HEK293T (cell line): ENCODE measurements at places on chromosomes 5 and 9.
A peak's percentile ranks its signal among the peaks of the same experiment; 100 is the strongest.

GRCh38 chr5:146510559-146511125 is 5.3 kb downstream of the GPR151 start:
- DNase-seq: no peak

DNA sequence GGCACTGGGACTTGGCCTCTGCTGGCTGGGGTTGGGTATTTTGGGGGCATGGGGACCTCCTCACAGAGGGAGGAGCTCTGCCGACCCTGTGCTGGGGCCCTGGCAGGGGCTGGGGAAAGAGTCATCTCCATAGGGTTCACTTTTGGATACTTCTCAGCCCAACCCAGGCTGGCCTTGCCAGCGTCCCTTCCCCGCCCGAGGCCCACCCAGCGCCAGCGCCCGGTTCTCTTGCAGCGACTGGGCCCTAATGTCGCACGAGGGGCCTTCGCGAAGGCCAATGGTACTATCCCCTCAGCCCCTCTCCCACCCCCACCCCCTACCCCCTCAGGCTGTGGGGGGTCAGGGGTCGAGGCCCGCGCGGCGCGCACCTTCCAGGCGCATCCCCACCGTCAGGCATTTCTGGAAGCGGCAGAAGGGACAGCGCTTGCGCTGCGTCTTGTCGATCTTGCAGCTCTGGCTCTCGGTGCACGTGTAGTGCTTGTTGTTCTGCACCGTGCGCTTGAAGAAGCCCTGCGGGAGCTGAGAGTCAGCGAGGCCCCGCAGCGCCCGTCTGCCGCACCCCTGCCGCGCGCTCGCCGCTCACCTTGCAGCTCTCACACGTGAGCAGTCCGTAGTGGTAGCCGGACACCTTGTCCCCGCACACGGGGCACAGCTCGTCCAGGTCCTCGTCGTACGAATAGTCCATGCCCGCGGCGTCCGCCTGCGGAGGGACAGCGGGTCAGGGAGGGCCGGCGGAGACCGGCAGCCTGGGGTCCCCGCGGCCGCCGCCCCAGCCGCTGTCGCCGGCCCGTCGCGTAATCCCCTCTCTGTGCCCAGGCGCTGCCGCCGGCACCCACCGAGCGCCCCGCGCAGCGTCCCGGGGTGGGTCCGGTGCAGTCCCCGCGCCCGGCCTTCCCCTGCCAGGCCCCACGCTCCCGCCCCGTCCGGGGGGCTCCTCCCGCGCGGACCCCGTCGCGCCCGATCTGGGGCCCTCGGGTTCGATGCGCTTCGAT is 4.2 kb downstream of the NR5A1 start:
- DNase-seq: no peak

DNA sequence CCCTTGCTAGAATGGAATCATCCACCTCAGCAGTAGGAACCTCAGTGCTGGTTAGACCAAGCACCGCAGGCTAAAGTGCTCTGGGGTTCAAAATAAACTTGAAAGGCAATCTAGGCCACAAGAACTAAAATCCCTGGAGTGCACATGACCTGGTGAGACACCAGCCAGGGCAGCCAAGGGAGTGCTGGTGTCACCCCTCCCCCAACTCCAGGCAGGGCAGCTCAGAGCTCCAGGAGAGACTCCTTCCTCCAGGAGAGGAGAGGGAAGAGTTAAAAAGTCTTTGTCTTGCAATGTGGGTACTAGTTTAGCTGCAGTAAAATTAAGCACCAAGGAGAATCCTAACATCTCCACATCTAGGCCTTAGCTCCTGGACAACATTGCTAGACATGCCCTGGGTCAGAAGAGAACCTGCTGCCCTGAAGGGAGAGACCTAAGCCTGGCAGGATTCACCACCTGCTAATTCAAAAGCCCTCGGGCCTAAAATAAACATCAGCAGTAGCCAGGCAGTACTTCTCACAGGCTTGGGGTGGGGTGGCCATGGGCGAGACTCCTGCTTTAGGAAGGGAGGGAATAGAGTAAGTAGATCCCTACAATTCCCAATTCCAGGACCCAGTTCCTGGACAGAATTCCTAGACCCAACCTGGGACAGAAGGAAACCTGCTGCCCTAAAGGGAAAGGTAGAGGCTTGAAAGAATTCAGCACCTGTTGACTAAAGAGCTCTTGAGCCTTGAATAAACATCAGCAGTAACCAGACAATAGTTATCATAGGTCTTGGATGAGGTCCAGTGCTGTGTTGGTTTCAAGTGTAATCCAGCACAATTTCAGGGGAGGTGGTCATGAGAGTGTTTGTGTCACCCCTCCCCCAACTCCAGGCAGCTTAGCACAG is 25.8 kb downstream of the UGT3A2 start:
- DNase-seq: no peak

DNA sequence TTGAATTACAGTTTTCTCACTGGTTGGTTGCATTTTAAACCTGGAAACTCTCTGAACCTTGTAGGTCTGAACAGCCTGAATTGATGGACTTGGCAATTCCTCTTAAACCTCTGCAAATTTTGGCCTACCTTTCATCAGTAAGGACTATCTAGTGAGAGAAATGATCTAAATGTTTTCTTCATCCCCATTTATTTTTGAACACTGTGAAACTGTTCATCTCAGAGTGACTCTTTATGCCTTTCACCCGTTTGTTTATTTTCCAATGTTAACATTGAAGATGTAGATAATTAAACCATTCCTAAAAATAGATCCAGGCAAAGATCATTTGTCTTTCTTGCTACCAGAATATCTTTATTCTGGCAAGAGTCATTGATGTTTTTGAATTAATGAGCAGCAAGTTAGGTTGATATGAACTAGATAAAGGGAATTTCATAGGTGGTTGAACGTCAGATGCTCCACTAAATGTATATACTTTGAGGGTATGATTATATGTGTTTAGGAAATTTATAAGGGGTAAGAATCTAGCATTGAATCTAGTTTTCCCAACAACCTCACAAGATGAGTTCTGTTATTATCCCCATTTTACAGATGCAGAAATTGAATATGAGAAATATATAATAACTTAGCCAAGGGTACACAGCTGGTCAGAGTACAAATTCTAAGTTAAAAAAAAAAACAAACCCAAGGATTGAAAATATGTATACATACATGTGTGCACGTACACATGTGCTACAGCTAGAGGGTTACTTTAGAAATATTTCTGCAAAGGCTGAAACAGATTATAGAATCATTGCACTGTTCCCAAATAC is 3.4 kb downstream of the CPEB4 start:
- no peak for DNase-seq

GRCh38 chr9:85640425-85640824 is 101.3 kb downstream of the AGTPBP1 start:
- DNase-seq: no peak

DNA sequence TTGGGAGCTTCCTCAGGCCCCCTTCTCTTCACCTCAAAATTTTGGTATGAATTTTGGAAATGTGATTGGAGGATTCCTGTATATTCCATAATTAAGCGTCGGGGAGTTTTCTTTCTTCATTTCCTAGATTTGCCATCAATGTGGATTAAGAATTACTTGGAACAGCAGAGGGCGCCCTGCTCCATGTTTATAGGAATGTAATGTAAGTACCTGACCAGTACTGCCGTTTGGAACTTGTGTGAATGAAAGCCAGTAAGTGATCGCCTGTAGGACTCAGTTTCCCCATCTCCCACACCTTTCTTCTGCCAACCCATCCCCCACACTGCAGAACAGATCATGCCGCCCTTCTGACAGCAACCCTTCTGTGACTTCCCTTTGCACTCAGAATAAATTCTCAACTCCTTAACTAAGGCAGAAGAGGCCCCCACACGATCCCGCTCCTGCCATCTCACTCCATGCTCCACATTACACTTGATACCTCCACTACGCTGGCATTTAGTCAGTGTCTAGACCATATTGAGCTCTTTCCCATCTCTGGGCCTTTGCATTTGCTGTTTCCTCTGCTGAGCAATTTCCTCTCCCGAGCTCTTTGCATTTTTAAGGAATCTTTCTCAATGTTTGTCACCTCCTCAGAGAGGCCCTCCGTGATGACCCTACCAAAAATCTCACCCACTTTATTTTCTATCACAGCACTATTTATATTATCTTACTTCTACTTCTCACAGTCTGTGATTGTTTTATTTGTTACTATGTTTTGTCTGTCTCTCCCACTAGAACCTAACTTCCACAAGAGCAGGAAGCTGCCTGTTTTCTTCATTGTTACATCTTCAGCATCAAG is 79.5 kb upstream of the HTR4 start:
- peak; percentile 40 for DNase-seq

DNA sequence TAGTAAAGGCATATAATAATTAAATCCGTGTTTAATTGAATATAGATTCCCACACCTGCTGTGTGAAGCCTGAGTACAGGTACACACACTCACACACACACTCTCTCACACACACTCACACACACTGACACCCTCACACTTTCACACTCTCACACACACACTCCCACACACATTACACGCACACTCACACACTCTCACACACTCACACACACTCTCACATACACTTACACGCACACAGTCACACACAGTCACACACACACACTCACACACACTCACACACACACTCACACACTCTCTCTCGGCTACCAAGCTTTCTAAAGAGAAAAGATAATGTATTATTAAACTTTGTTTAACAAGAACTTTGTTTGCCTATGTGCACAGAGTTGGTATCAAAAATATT is 195.1 kb upstream of the CTNND2 start:
- DNase-seq: no peak

- DNase-seq: no peak
These were observed 113.4 kb downstream of the LHX2 start for GRCh38 chr9:124124729-124125650.

GRCh38 chr5:34507933-34508332 is 148.2 kb upstream of the RAI14 start:
- no peak for DNase-seq

DNA sequence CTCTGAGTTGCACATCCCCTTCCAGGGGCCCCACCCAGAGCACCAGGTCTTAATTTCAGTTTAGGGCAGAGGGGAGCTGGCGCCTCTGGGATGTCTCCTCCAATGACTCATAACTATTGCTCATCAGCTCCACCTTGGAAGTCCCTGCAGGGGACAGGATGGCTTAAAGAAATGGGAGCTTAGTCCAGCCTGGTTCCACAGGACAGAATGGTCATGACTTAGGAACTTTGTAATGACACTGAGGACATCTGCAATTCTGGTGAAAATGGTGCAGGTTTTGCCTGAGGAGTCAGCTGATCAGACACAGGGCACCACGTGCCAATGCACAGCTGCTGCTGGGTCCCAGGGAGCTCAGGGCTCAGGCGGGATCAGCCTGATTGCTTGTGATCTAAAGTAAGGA is 16.4 kb upstream of the PPP1R26 start:
- DNase-seq: no peak

DNA sequence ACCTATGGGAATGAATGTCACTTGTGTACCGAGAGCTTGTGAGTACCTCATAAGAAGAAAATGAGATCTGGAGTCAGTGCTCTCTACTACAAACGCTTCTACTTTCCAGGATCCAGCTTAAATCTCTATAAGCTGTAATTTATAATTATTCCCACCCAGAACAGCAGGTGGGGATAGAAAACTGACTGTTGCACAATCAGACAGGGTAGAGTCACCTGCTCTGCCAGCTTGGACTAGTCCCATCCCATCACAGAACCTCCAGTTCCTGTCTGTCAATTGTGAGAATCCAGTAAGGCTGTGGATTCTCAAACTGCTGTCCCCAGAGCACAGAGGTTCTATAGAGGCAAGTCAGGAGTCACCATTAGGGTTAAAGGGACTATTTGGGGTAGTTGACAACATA is 2.0 kb downstream of the SPINK7 start:
- DNase-seq: no peak

- DNase-seq: peak; percentile 26
These were observed at the start of gene ADAMTS12 for GRCh38 chr5:33891788-33892619. ADAMTS12 (minus strand) TSS chr5:33891990; CDS start chr5:33891856, 134 bp downstream.

DNA sequence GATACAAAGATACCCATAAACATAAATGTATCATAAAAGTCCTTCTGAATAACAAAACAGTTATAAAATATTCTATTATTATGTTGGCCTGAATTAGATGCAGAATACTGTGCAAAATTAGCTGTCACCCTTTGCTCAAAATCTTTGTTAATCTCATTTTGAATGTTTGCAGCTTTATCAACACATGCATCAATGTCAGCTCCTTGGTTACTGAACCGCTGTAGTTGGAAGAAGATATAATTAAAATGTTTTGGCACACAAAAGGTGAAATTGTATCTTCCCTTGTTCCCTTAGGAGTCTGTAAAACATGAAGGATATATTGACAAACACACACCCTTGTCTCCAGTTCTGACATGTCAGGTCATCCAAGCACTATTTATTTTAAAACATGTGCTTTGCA is 146.3 kb upstream of the POU5F2 start:
- DNase-seq: no peak

DNA sequence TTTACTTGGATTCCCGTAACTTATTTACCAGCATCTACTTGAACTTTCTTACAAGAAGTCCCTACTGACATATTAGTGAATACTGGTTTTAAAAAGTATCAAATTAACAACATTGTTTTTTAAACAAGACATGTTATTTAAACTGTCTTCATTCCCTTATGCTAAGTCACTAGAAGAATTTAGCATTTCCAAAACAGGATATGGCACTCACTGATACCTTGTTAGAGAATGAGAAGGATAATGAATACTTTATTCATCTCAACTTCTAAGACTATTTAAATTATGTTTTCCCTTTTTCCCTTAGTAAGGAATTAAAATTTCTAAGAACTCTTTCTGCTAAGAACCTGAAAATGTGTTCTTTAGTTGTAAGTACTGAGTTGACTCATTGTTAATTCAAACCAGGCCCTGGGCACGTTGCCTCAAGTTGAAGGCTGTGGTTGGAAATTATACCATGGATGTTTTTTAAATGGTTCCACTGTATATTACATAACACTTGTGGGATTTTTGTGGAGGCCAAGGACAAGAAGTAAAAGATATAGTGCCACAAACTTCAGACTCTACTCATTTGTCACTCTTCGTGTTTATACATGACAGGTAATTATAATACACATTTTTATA is 219.0 kb upstream of the EDIL3 start:
- DNase-seq: no peak

- DNase-seq: no peak
These were observed 9.1 kb downstream of the SPATA31E1 start for GRCh38 chr9:87891754-87892153.

- no peak for DNase-seq
These were observed 44.7 kb downstream of the LRSAM1 start for GRCh38 chr9:127495884-127496555.

DNA sequence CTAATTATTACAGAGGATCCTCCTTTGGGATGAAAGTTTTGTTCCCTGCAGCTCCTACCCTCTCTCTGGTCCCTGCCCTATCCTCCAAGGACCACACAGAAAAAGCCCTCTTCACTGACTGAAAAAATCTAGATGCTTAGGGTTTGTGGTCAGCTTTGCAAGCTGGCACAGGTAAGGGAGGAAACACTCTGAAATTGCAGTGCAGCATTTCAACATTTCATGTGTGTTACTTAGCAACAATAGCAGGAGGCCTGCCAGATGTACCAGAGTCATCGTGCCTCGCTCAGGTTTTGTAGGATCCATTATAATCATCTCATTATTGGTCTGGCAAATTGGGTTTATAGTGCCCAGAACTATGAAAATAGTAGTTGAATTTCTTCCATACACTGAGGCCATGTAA is 109.5 kb downstream of the PALM2AKAP2 start:
- DNase-seq: no peak

DNA sequence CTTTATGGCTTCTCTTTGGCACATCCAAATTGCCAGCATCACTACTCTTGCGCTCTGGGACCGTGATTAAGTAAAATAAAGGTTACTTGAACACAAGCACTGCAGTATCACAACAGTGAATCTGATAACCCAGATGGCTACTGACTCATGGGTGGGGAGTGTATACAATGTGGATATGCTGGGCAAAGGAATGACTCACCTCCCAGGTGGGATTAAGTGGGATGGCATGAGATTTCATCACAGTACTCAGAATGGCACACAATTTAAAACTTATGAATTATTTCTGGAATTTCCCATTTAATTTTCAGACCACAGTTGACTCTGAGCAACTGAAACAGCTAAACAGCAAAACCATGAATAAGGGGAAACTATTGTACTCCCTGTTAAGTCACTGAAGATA is 4.3 kb downstream of the GFM2 start:
- no peak for DNase-seq
